Left hindlimb (tissue), 1 donor: ENCODE measurements at places on chromosomes 12 and 14.

DNA sequence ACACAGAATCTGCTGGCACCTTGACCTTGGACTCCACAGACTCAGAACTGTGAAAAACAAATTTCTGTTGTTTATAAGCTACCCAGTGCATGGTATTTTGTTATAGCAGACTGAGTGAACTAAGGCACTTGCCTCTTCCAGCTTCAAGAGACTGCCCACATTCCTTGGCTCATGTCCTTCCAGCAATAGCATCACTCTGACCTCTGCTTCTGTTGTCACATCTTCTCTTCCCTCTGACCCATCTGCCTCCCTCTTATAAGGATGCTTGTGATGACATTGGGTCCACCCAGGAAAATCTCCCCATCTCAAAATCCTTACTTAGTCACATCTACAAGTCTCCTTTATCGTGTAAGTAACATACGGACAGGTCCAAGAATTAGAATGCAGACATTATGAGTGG, 200.4 kb downstream of the PIK3C2G start:
- no peak for DNase-seq

- no peak for DNase-seq
Measured at GRCh38 chr12:77231501-77231918, 166.1 kb upstream of the E2F7 start.

- no peak for DNase-seq
Measured at GRCh38 chr12:116502989-116503496, 56.1 kb upstream of the MAP1LC3B2 start.

- DNase-seq, result peak; percentile 42
Measured at GRCh38 chr12:114685869-114686268, 1.9 kb upstream of the TBX3 start.

- no peak for DNase-seq
Measured at GRCh38 chr12:123634142-123634561, 523 bp downstream of the GTF2H3 start.

GRCh38 chr14:28785096-28785952, 18.7 kb downstream of the FOXG1 start:
- DNase-seq, result peak; percentile 39

DNA sequence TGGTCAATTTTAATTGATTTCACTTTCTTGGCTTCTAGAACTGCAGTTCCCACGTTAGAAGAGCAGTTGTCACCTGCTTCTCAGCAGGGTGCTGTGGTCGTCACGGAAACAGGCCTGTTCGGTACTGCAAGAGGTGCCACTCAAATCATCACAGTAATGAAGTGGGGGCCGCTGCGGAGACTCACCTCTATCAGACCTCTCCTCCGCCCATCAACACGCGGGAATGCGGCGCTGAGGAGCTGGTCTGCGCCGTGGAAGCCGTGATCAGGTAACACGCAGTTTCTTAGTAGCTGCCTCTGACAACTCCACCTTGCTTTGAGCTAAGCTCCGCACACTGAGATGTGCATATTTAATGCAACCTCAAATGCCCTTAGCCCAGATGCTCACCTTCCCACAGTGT, 107.2 kb downstream of the UNC79 start:
- DNase-seq, result no peak

DNA sequence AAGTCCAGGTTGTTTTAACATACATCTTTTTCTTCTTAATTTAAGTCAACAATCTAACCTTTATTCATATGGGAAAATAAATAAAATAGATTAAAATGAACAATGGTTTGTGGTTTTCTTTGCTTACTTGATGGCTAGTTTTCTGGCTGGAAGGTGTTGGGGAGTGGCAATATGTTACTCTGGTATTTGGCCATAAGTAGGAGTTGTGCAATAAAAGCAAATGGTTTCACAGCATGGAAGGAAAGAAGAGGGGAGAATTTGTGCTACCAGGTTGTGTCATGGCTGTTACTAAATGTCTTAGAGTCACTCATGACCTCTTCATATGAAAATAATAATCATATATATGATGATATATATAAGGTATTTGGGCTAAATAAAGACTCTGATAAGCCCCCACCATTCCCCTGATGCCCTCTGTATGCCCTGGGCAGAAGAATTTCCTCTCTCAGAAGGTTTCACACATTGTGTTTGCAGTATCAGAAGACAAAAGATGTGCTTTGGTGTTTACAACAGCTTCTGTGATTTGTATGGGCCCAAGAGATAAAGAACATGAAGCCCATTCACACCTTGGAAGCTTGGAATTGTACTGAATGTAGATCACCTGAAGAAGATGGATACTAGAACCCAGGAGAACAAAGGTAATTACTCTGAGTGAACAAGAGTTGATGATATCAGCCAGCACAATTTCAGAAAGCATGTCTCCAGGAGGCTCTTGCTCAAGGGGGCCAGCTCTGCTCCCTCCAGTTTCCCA, 160.9 kb downstream of the ALG10B start:
- DNase-seq, result no peak

DNA sequence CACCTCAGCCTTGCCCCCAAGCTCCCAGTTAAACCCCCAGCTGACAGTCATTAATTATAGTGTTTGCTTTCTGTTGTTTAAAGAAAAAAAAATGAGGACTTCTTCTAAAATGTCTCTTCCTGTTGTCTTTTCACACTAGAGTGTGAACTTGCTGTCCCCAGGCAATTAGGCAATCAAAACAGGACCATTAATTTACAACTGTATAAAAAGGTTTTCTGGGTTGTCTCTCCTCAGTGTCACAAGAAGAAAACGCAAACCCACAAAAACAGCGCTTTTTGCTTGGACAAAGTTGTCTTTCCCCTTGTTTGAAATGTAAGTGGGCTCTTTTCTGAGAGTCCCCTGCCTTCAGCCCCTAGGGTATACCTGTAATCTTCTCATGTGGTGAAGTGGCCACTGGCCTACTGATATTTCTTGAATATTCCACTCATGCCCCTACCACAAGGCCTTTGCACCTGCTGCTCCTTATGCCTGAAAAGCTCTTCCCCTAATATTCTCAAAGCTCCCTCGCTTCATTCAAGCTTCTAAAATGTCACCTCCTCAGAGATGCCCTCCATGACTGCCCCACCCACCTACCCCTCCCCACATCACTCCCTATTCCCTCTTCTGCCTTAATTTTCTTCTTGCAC, 158.9 kb upstream of the PWP1 start:
- DNase-seq, result no peak

DNA sequence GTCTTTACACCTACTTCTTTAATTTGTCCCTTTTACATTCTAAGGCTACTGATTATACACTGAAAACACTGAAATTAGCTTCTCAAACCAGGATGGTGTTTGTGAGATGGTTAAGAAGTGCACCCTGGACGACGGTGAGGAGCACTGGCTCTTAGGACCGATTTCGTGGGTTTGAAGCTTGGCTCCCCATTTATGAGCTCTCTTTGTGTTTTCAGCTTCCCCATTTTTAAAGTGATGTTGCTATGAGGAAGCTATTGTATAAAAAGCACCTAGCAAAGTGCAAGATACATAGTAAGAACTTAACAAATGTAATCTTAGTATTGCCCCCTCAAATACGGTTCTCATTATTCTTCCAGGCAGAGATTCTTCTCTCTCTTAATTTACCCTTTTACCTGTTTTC, 4.7 kb downstream of the NFYB start:
- no peak for DNase-seq

- DNase-seq, result no peak
Measured at GRCh38 chr12:72610854-72611358, 338.7 kb downstream of the TRHDE start.

DNA sequence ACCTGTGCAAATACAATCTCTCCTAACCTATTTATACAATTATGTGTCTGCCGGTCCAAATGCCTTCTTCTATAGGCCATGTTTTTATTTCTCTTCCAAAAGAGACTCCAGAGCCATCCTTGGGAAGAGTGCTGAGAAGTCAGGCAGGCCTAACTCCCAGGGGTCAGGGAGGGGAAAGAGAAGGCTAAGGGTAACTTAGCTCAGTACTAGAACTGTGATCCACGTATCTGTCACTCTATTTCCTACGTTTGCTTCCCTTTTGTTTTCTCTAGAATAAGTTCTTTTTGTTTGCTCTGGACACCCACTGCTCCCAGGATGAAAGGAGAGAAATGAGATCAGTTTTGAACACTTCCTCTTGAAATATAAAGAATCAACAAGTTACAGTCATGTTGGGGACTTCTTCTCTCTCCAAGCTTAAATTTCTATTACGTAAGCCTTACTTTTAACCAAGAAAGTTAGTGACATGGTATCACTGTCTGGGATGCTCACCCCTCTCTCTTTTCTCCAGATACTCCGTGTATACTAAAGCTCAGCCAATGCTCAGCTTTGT, 79.2 kb downstream of the DAD1 start:
- DNase-seq, result no peak

GRCh38 chr14:94176808-94177207, 2.7 kb downstream of the PPP4R4 start:
- DNase-seq, result no peak

DNA sequence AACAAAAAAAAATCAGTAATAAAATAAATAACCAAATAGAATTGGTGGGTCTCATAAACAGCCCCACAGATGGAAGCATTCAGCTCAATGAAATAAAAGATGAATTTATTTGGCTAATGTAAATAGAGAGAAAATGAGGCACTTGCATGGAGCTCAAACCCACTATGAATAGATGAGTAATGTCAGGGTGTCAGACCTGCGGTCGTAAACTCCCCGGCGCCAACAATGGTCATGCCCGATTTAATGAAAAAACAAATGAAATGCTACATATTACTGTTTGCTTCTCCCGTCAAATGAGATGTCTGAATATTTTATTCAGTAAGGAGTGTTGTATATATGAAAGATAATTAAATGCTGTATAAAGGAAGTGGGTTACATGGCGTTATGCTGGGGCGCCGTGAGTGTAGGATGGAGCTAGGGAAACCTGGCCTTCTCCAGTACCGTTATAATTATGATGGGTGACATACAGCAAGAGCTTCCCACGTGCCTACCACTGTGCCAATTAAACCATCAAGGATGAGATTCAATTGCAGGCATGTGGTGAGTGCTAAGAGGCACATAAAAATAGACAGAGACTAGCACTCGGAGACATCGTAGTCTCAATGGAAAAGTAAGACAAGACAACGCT, 648.1 kb downstream of the BCL11B start:
- no peak for DNase-seq

- DNase-seq, result no peak
Measured at GRCh38 chr12:15800278-15800677, 11.1 kb upstream of the EPS8 start.

GRCh38 chr12:43812926-43813325, 6.8 kb upstream of the TWF1 start:
- DNase-seq, result no peak

DNA sequence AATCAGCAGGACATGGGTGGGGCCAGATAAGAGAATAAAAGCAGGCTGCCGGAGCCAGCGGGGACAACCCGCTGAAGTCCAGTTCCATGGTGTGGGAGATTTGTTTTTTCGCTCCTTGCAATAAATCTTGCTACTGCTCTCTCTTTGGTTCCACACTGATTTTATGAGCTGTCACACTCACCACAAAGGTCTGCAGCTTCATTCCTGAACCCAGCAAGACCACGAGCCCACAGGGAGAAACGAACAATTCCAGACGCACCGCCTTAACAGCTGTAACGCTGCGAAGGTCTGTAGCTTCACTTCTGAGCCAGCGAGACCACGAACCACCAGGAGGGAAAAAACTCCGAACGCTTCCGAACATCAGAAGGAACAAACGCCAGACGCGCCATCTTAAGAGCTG, 2.8 kb upstream of the CNIH1 start:
- peak; percentile 40 for DNase-seq

DNA sequence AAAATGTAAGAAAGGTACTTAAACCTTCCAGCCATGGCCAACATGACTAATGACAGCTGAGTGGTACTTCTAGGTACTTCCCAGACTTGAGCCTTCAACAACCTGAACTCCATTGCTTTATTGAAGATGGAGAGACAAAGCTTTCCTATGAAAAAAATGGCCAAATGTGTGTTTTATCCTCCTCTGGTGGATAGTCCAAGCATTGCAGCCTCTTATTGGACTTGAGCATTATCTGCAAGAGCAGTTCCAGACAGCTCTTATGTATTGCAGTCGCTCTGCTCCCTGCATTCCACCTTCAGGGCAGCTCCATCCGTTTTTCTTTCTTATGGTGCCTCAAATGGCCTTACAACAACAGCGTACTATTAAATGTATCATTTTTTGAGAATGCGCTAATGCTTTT, 588.2 kb downstream of the NRXN3 start:
- DNase-seq, result no peak

- DNase-seq, result no peak
Measured at GRCh38 chr12:123032736-123033391, 52.4 kb downstream of the ARL6IP4 start.

DNA sequence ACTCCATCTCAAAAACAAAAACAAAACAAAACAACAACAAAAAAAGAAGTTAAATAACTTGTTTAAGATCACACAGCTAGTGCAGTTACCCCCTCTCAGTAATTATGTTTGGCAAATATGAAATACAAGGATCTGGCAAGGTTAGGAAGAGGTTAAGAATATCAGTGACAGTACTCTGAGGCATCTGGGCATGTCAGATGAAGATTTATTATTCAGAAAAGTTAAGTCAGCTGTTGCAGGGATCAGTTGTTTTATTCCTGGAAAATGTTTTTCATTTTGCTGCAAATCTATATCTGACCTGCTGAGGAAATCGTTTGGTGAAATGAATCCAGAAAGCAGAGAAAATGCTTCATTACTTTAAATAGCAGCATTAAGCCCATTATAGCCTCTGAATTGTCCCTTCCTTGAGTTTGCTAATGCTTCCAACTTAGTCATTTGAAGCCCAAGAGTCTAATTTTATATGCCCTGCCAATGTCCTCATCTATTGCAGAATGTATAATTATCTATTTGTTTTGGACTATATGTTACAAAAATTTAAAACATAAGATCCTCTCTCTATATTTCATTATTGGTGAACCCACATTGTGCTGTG, 8.1 kb downstream of the GPX2 start:
- no peak for DNase-seq

DNA sequence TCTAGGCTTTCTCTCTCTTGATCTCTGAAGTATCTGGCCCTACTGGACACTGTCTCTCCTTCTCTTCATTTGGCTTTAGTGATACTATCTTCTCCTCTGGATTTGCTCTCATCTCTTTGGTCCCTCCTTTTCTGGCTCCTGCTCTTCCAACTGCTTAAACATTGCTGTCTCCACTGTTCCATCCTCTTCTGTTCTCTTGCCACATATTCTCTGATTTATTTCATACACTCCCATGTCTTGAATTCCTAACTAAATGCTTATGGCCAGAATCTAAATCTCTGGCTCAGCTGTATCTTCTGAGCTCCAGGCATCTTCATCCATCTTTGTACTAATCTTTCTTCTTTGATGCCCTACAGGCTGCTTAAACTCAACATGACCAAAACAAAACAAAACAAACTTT, 25.5 kb upstream of the PCED1B start:
- DNase-seq, result no peak

DNA sequence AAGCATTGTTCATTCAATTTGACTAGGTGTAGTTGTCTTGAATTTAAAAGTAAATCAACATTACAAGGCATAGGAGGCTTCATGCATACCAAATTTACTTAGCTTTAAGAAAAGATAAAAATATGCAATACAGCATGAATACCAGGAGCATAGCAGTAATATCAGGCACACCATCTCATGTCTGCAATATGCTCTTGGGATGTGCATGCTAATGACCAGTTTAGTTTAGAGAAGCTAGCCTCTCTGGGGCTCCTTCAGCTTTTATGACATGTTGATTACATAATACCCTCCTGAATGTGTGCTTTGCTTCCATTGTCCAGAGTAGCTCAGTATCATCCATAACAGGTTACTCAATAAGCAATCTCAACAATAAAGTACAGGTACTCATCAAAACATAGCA, 497.2 kb downstream of the FLRT2 start:
- no peak for DNase-seq
